ENCODE measurements at places on chromosomes 2 and 18.

GRCh38 chr2:15570104-15570503, 9.0 kb upstream of the NBAS start:
- no peak for DNase-seq

DNA sequence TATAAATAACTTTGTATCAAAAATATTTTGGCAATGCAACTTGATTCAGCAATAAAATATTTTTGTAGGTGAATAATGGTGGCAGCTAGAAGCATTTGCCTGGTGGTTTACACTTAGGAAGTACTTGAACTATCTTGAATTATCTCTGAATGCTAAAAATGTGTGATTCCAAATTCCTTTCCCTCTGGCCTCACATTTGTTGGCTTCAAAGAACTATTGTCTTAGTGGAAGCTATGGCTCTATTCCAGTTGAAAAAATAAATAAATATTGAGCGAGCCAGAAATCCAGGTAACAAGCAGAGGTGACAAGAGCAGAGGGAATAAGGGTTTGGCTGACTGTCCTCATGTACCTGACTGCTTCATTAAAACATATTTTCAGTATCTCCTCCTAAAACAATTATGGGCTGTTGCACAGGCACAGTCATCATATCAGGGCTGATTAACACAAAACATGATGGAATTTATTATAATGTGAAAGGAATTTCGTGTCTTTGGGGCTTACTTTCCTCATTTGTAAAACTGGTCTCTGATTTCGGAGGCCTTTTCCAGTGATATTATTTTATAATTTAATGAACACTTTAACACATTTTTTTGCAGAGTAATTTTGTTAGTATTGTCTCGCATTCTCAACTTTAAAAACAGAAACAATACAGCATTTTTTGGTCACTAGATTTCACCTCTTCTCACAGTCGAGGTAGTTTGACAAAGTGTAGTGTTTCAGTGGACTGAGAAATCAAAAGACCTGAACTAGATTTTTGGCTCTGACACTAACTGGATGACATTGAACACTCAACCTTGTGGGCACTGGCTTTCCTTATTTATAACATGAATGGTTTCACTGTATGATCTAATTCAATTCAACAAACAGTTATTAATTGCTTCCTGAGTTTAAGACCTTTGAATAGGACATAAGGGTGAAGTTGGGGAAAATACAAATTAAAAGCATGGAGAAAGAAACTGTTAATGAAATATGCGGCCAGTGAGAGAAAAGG, 7.8 kb upstream of the CAVIN2 start:
- no peak for DNase-seq

DNA sequence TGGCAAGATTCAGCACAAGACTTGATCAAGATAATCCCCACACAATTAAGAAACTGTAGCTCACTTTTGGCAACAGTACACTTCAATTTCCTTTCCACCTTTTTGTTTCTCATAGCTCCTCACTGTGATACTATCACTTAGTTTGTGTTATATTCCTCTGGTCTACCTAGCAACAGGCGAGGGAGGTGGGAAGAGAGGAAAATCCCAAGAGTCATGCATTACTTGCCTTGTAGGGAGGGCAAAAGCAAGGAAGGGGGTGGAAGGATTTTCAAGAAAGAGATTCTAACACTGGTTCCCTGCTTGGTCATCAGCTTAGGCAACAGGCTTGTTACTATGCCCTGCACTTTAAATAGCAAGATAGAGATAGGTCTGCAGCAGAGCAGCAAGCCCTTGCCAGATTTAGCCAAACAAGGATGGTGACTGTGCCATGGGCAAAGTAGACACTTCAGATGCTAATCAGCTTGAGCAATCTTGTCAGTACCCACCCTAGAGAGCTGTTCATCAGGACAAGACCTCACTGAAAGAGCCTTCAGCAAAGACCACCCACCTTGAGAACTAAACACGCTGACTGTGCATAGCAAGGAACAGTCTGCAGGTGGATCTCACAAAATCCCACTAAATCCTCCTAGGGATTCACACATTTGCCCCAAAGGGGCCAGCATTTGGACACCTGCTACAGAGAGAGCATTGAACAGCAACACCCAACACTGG, 134.6 kb downstream of the MBD2 start:
- DNase-seq: no peak

DNA sequence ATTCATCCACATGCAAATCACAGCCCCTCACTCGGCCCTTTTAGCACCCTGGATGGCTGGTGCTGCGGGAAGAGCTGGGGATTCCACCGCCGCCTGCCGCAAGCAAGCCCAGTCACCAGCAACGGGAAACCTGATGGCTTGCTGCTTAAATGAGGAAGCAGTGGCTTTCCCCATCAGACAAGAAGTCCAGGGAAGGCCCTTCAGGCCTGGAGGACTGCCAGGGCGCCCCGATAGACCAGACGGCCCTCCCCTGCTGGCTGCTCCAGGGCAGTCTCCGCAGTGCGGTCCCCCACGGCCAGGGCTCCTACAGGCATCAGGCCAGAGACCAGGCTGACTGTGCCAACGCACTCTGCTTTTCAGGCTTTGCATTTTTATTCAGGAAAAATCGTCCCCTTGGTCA, 439.1 kb downstream of the EIPR1 start:
- no peak for DNase-seq

GRCh38 chr2:86290596-86291327, 46.7 kb downstream of the REEP1 start:
- DNase-seq: no peak

GRCh38 chr2:120576509-120577474, 158.9 kb upstream of the GLI2 start:
- no peak for DNase-seq

DNA sequence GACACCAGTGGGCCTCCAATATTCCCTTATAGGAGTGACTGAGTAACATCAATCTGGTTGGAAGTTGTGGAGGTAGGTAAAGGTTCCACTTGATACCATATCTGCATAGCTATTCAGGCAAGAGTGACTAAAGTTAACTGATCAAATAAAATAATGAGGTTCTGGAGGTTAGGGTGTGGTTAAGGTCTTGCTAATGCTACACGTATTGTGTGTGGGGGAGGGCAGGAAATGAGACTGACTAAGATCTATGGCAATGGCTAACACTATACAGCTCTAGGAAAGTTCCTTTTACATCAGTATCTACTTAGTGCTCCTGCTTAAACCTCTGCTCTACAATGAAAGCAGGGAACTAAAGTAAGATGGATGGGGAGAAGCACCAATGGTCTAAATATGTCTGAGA, 149.1 kb upstream of the MGAT5 start:
- DNase-seq: peak; percentile 34

DNA sequence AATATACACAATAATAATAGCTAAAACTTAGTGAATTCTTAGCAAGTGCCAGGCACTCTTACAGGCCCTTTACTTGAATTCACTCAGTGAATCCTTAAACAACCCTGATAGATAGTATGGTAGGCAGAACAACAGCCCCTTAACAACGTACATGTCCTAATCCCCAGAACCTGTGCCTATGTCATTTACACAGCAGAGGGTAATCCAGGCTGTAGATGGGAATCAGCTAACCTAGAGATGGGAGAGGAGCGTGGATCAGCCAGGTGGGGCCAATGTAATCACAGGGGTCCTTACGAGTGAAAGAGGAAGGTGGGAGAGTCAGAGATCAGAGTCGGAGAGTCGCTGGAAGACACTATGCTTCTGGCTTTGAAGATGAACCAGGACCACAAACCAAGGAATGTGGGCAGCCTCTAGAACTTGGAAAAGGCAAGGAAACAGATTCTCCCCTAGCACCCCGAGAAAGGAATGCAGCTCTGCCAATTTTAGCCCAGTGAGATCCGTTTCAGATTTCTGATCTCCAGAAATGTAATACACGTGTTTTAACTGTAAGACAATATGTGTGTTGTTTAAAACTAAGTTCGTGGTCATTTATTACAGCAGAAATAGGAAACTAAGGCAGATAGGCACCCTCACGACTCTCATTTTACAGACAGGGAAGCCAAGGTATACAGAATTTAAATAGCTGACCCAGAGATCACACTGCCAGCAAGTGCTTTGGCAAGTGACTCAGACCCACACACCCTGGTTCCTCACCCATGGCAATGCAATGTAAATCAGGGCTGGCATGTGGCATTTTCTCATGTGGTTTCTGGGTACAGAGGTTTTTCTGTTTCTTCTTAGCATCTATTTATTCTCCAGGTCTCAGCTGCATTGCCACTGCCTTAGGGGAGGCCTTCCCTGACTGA, 68.9 kb downstream of the DOCK10 start:
- peak; percentile 48 for DNase-seq

DNA sequence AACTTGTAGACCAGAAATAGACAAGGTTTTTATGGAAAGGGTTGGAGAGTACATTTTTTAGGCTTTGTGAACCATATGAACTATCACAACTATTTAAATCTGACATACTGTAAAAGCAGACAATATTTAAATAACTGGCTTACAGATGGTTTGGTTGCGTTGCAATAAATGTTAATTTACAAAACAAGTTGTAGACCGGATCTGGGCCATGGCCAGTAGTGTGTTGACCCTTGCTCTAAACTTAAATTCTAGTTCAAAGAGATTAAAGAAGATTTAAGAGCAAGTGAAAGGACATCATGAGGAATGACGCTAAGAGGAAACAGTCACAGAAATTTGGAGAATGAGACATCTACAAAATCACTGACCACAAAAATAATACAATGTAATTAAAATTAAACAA, 652.7 kb downstream of the DCDC2C start:
- DNase-seq: no peak

GRCh38 chr2:54850171-54851122, 127.0 kb downstream of the EML6 start:
- DNase-seq: no peak

DNA sequence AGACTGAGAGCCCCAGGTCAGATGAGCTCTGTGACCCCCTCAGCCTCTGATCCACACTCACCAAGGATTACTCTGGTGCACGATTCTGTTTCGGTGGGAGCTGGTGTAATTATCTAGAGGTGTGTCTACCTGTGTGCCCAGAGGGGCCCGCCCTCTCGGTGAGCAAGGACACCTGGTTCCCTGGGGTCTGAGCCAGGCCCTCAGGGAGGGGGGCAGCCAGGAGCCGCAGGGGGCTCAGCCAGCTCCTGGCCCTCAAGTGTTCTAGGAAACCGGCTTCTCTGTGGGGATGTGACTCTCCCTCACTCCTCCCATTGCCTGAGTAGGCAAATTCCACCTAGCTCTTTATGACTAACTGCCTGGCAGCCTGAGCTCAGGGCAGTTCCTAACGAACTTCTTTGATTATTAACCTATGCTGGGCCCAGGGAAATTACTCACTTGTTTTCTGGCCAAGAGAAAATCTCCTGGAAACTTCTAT, 17.4 kb downstream of the AGAP1 start:
- no peak for DNase-seq

GRCh38 chr2:170017860-170018532, 160.0 kb upstream of the MYO3B start:
- DNase-seq: no peak

DNA sequence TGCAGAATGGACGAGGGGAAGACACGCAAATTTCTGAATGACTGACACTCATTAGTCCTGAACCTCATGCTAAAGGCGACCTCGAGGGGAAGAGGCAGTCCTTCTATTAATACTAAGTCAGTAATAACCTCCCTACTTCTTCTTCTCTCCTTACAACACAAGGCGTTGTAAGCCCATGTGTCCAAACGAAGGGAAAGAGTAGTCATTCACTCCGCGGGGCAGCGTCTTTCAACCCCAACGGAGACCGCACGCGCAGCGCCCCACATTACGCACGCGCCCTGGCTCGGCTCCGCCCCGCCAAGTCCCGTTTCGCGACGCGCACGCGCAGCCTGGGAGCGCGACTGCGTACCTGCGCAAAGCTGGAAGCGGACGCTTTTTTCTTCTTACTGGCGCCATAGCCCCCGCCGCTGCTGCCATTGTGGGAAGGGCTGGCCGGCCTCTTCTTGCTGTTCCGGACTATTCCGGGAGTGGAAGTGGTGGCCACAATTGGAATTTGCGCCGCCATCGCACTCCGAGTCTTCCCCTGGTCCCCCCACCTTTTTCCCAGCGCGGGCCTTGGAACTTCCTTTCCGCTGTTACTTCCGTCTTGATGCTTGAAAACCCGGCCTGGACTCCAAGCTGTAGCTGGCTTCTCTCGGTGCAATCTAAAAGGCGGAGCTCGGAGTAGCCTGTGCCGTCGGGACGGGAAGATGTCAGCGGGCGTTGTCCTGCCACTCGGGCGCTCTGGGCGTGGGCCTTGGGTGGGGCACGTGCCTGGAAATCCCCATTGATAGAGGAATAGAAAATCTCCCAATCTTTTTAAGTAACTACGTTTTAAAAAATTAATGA, at the start of gene INO80C:
Gene INO80C, minus strand, starts transcription at position 591 of the 828 bp plus-strand sequence. Its CDS starts 86 bp downstream, at position 505.
- peak; percentile 95 for DNase-seq

- DNase-seq: no peak
These were observed 46.9 kb upstream of the TAF1B start for GRCh38 chr2:9796056-9797010.

DNA sequence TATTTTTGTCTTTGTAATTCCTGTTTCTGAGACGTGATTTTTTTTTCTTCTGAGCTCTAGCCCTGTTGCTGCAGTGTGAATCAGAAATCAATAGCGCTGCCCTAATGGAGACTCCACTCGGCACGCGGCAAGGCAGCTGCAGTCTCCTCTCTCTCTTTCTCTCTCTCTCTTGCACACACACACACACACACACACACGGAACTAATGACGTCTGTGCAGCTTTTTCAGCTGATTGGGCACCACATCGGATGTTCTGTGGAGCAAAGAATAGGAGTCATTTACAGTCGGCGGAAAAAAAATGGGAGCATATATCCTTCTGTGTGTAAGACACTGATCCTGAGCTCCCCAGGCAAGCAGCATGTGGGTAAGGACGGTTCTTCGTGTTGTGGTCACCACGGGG, 2.0 kb upstream of the MYT1L start:
- no peak for DNase-seq

DNA sequence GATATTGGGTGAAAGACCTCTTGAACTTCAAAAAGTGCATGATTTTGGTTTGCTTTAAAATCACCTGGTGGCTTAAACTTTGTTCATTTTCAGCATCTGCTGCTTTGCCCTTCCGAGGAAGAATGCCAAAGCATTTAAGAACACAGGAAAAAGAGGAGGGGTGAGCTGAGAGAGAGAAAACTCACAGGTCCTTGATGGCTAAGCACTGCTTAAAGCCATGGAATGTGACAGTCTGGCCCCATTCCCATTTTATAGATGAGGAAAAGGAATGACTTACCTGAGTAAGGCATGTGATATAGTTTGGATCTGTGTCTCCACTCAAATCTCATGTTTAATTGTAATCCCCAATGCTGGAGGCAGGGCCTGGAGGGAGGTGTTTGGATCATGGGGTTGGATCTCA, 58.1 kb downstream of the KCNS3 start:
- DNase-seq: no peak
